ENCODE measurements at places on chromosomes 2 and 18. TPM values are rescaled to one million over a fixed set of nuclear protein-coding genes. Genes with fewer than 3 reads are reported as not detected.

DNA sequence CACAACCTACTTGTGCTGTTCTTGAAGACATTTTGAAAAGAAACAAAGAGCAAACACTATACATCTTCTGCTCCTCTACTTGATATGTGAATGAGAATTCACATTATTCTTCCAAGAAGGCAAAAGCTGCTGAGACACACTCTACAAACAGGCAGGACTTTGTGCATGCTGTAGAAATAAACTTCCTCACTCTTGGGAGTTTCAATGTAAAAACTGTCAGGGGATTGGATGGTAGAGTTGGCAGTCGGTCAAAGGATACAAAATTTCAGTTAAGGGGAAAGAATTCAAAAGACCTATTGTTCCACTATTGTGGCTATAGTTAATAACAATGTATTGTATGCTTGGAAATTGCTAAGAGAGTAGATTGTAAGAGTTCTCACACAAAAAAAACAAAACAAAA, 196.3 kb downstream of the MC4R start:
- H3K27me3 ChIP-seq, result no peaks in the 10 kb centered on the region
- H3K4me3 ChIP-seq, result no peak overlapping the region
- DNase-seq, result no peak
- no peak overlapping the region for H3K27ac ChIP-seq

The GAREM1 gene
- 0.14 TPM for total RNA-seq

The MAL gene
- 102 TPM for total RNA-seq

DNA sequence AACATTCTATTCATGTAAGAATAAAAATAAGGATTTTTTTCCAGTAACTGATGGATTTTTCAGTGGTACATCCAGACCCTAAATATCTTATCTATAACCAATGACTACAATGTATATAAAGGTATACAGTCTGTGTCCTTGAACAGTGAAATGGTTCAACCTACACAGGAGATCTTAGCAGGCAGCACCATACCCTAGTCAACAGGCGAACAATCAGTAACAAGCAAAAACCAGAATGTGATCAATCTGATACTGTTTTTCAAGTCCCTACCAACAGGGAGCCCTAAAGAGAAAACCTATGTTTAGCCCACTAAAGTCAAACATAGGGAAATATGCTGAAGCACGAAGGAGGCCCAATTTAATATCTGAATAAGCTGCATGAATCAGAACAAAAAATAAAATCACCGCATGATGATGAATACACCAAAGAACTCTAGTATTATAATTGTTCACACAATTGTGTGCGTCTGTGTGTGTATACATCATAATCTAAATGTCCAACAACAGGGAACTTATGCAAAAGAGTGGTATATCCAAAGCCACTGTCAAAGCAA, 26.0 kb downstream of the PTPN2 start:
- peaks cover 4% of the 10 kb centered on the region for H3K36me3 ChIP-seq
- H3K27ac ChIP-seq, result no peak overlapping the region
- no peaks in the 10 kb centered on the region for H3K27me3 ChIP-seq

GRCh38 chr2:63122921-63123320, 72.3 kb downstream of the OTX1 start:
- no peaks in the 10 kb centered on the region for H3K27me3 ChIP-seq
- H3K4me1 ChIP-seq, result no peaks in the 10 kb centered on the region
- H3K36me3 ChIP-seq, result no peaks in the 10 kb centered on the region

GRCh38 chr2:232854082-232854481, 16.0 kb upstream of the SNORC start:
- H3K27ac ChIP-seq, result no peak overlapping the region
- peaks cover 78% of the 10 kb centered on the region for H3K36me3 ChIP-seq
- H3K27me3 ChIP-seq, result no peaks in the 10 kb centered on the region
- H3K4me1 ChIP-seq, result no peaks in the 10 kb centered on the region
- no peak for DNase-seq

DNA sequence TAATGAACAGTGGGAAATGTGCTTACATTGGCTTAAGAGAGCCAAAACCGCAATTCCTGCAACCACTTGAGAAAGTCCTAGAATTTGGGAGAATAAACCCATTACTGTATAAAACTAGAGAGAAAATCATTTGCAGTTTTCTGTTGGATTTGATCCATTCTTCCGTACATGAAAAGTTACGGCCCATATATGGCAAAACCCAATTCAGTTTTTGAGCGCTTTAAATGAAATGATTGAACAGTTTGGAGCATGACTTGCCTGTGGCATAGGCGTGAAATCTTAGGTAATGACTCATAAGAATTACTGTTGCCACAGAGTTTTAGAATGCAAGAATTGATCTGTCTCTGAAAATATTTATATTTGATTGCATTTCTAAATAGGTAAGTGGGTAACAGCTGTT, 52.0 kb downstream of the PHLPP1 start:
- H3K27ac ChIP-seq, result no peak overlapping the region
- H3K36me3 ChIP-seq, result no peaks in the 10 kb centered on the region
- no peak overlapping the region for H3K4me3 ChIP-seq
- no peaks in the 10 kb centered on the region for H3K27me3 ChIP-seq
- no peaks in the 10 kb centered on the region for H3K4me1 ChIP-seq

DNA sequence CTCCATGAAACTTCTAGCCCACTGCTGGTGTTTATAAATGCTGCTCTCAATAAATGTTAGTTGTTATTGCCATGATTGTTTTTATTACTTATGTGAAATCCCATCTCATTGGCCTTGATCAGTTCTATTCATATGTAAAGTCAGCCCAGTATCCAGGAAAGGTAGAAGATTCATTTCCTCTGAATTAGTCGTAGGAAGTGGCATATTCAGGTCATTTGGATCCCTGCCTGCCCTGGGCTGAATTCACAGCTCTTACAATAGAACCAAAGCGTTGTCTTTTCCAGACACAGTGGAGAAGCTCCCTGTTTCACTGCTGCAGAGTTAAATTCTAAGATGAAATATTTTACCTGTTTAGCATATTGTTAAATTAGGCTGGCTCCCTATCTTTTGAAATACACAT, 70.3 kb downstream of the MAIP1 start:
- H3K4me3 ChIP-seq, result no peak overlapping the region
- no peaks in the 10 kb centered on the region for H3K4me1 ChIP-seq
- DNase-seq, result no peak
- no peaks in the 10 kb centered on the region for H3K36me3 ChIP-seq

The UCN gene
- total RNA-seq, result 1.8 TPM
